ENCODE measurements at places on chromosomes 12 and 14.

DNA sequence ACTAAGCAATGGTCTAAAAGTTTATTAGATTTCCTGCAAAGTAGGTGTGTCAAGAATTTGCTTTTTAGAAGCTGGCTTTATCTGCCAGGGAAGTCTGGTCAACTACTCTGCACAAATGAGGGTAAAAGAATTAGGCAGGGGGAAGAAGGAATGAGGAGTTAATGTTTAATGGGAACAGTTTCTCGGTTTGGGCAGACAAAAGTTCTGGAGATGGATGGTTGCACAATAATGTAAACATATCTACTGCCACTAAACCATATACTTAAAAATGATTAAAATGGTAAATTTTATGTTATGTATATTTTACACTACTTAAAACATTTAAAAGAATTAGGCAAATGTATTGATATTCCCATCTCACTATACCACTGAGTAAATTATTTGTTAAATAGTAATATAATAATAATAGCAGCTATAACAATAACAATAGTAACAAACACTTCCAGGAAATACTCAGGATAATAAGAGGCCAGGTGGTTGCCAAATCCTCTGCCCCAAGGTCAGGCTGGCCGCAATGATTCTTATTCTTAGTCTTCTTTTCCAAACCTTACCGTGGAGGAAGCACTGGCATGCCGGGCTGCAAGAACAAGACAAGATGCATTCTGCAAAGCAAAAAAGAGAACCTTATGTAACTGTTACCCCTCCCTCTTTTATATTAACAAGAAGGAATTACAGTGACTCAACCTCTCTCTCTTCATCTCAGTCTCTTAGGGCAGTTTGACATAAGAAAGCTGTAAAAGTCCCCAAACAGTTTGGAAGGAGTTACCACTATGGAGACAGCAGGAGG, 13.9 kb downstream of the CS start:
- DNase-seq, result no peak

DNA sequence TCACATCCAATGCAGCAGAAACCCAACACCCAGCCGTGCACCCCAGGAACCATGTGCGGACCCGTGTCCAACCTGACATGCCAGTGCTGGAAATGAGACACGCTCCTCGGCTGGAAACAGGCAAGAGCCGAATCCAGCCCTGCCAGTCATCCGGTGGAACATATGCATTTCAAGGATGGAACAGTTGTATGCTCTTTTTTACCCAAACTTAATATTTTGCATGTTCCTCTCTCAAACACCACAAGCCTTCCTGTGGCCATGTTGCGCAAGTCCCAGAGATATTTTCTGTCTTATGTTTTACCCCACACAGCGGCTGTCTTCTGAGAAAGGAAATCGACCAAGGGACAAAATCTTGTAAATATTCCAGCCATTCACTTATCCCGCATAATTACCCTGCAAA, 196.9 kb downstream of the BCL11B start:
- DNase-seq, result no peak

DNA sequence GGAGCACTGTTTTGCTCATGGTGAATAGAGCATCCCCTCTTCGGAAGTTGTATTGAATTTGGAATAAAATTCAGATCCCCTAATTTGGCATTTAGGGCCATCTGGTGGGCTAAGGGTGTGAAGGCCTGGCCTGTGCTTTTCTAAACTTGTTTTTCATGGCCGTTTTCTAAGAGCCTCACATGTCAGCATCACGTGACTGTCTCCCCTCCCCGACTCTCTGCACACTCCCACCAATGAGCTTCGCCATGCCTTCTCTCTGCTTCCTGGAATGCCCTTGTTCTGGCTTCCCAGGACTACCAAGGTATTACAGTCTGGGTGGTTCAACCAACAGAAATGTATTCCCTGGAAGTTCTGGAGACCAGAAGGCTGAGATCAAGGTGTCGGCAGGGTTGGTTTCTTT, 85.3 kb downstream of the PRIMA1 start:
- DNase-seq, result no peak

- no peak for DNase-seq
Observed at GRCh38 chr12:103415681-103416080, 80.1 kb downstream of the C12orf42 start.

DNA sequence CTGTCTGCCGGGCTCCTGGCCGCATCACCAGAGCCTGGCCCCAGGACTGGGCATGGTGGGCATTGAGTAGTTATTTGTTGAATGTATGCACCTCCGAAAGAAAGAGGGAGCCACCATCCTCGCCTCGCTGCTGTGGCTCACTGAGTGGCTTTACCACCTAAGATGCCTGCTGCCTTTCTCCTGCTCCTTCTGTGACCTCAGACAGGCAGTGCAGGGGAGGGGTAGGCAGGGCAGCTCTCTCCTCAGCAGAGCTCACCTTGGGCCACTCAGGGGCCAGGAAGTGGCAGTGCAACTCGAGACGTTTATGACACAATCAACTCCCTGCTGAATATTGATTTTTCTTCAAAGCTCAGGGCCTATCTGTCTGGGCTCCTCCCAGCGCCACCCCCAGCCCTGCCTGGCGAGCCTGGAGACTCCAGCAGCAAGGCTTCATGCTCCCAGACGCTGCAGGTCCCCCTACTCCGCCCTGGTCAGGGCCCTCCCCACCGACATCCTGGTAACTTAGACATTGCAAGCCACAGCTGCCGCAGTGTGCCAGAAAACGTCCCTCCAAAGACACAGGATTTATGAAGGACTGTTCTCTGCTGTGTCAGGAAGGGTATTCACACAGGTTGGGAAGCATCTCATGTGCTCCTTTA, 84.3 kb upstream of the DIO3 start:
- DNase-seq, result no peak

DNA sequence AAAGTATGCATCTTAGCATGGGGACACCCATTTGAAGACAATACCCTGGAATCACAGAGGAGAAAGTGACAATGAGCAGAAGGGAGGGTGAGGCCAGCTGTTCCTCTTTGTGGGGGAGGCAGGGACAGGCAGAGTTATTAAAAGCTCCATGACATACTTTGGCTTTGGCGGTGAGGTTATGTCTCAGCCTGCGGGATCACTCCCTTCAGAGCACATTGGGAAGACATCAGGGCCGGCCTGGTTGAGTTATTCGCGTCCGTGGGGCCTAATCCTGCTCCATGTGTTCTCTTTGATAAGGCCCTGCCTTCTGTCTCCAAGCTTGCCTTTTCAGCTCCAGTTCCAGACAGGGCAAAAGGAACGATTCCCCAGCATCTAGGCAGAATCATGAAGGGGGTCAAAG, 98.8 kb upstream of the NTF3 start:
- no peak for DNase-seq

- peak; percentile 82 for DNase-seq
Observed at GRCh38 chr12:68279227-68280054, 26.0 kb upstream of the IL22 start.

GRCh38 chr14:22482782-22483553, 106.1 kb downstream of the DAD1 start:
- no peak for DNase-seq

DNA sequence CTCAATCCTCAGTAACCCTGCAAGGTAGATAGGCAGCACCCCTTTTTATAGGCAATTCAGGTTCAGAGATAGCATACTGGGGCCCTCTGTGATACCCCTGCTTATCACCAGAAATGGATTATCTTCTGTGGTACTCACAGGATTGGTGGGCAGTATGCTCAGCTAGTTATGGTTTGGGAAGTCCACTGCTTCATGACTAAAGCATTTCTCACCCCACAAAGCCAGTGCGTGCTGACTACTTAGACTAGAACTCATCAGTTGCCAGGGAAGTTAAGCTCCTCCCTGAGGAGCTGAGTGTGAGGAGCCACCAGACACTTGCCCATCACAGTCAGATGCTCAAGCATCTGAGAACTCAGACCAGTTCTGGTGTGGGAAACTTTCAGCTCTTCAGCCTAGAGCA, 76.3 kb downstream of the SCAF11 start:
- no peak for DNase-seq

- DNase-seq, result no peak
Observed at GRCh38 chr12:131384544-131384855, 326.4 kb upstream of the SFSWAP start.

GRCh38 chr14:74594606-74595005, 17.4 kb downstream of the LTBP2 start:
- no peak for DNase-seq

DNA sequence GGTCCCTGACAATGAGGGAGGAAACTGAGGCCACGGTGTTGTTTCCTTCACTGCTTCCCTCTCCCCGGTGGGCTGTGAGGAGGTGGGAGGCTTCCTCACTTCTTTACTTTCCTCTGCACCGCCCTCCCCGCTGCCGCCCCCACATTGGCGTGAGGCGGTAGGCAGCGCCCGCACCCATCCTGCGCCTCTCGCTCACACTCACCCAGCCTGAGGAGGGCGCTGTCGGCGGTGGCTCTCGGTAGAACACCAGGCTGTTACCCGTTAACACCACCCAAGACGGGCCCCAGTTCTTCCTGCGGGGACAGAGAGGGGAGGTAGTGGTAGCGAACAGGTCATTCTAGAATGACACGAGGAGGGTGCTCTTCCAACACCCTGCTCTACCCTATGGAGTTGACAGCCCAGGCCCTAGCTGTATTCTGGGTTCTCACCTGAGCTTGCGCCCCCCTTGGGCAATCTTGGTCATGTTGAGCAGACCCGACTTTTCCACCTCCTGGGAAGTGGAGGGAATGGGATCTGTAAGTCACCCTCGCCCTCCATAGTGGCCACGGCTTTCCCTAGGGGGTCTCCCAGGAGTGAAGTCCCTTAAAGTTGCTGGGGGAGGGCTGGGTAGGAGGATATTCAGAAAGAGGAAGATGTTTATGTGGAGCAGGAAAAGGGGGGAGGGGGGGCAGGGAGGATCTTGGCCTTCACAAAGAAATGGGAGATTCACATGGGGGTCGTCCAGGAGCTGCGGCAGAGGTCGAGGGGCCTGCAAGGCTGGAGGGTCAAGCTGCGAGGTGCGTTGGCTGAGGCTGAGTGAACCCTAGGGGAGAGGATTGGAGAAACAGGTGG, 3.3 kb downstream of the ARHGAP9 start:
- DNase-seq, result no peak

DNA sequence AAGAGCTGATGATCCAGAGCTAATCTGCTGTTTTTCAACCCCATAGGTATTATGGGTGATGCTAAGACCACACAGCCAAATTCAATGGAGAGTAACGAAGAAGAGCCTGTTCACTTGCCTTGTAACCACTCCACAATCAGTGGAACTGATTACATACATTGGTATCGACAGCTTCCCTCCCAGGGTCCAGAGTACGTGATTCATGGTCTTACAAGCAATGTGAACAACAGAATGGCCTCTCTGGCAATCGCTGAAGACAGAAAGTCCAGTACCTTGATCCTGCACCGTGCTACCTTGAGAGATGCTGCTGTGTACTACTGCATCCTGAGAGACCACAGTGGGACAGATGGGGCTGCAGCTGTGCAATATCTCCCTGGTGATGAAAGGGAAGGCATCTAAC, 386.0 kb downstream of the DAD1 start:
- DNase-seq, result no peak

DNA sequence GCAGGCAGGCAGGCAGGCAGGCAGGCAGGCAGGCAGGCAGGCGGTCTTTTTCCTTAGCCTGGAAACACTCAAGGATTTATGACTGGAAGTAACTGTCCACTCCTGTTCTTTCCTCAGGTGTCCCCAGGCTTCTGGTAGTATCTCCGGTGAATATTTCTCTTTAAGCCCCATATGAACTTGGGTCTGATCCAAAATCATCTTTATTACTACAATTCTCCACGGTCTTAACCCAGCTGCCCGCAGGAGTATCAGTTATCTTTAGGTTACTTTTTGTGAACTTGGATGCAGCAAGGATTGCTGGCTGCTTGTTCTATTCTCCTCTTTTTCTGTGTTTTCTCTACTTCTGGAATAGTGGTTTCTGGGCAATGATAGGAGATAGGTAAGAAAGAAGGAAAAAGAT, 3.3 kb downstream of the CSRNP2 start:
- DNase-seq, result no peak

- no peak for DNase-seq
Observed at GRCh38 chr12:104133321-104133720, 4.7 kb downstream of the NFYB start.

DNA sequence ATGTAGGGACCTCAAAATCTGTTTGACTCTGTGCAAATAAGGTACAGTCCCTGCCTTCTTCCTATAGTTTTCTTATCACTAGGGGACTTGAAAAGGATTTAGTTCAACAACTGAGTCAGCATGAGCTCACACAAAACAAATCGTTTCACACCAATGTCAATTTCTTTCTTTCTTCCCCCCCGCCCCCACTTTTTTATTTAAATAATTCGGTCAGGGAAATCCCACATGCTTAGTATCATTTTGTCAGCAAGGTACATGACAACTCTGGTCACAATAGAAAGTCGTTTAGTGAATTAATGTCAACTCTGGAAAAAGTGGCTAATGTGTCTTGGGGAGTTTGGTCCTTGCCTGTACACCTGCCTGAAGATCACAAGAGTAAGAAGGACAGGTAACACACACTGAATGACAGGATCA, 232.2 kb upstream of the PLEKHG7 start:
- DNase-seq, result no peak

DNA sequence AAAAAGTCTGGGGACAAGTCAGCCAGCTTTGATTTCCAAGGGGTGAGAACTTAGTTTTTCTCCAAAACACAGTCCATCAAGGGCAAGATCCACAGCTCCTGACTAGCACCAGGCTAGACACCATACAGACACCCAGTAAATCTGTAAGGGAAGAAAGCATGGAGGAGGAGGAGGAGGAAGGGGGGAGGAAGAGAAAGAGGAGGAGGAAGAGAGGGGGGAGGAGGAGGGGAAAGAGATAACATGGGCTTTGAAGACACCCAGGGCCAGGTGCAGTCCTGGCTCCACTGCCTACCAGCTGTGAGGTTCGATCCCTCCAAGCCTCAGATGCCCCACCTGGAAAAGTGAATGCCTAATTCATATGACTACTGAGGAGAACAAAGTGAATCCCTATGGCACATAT, 18.3 kb downstream of the KDM2B start:
- DNase-seq, result no peak

- DNase-seq, result peak; percentile 11
Observed at GRCh38 chr12:117968826-117969659, at the start of gene KSR2. TSS of gene KSR2 (minus strand) at chr12:117968990. CDS start at chr12:117968255, 735 bp downstream.

DNA sequence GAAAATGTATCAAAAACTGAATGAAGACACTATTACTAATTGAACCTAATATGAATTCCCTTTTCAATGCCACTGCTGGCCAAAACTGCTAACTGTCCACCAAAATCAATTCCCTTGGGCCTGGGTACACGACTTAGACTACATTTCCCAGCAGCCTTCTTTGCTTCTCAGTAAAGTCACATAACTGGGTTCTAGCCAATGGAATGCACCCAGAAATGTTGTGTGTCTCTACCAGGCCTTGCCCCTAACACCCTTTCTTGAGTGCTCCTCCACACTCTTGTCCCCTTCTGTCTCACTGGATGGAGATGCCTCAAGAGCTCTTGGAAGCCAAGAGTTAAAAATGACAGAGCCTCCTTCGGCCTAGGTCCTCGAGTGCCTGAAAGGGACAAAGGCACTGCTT, 156.8 kb downstream of the PPM1H start:
- DNase-seq, result no peak

- DNase-seq, result peak; percentile 42
Observed at GRCh38 chr12:102957339-102958050, at the start of gene ASCL1. TSS of gene ASCL1 (plus strand) at chr12:102957674. CDS start at chr12:102958245, 571 bp downstream.
